ENCODE measurements at places on chromosomes 16 and 17. TPM values are rescaled to one million over a fixed set of nuclear protein-coding genes. Genes with fewer than 3 reads are reported as not detected.

DNA sequence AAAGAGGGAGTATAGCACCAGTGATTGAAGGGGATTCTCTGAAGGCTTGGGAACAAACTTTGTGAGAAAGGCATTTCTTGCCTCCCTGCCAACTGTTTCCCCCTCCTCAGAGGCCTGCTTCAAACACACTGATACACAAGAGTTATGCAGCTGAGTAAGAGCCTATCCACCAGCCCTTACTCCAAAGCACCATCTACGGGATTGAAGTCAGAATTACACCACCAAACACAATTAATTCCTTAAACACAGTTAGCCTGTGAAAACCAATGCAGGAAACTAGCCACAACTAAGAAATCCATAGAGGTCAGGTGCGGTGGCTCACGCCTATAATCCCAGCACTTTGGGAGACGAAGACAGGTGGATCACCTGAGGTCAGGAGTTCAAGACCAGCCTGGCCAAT, 138.3 kb downstream of the SHCBP1 start:
- DNase-seq, result no peak
- H3K4me1 ChIP-seq, result no peaks in the 10 kb centered on the region
- no peak overlapping the region for H3K4me3 ChIP-seq
- H3K27me3 ChIP-seq, result no peaks in the 10 kb centered on the region
- no peaks in the 10 kb centered on the region for H3K36me3 ChIP-seq

GRCh38 chr17:55237841-55238178, 26.9 kb upstream of the HLF start:
- no peaks in the 10 kb centered on the region for H3K4me1 ChIP-seq
- H3K27me3 ChIP-seq, result no peaks in the 10 kb centered on the region
- no peak overlapping the region for H3K27ac ChIP-seq
- H3K36me3 ChIP-seq, result no peaks in the 10 kb centered on the region
- H3K4me3 ChIP-seq, result peak overlapping the region; percentile 20
- no peak for DNase-seq

- H3K27ac ChIP-seq, result no peak overlapping the region
- H3K27me3 ChIP-seq, result no peaks in the 10 kb centered on the region
- H3K36me3 ChIP-seq, result no peaks in the 10 kb centered on the region
- H3K4me1 ChIP-seq, result no peaks in the 10 kb centered on the region
- DNase-seq, result no peak
Measured at GRCh38 chr17:63042256-63042812, 76.3 kb downstream of the TANC2 start.

Gene BHLHA9
- not detected for total RNA-seq

- no peak overlapping the region for H3K27ac ChIP-seq
- no peak overlapping the region for H3K4me3 ChIP-seq
- DNase-seq, result no peak
- H3K4me1 ChIP-seq, result no peaks in the 10 kb centered on the region
- H3K36me3 ChIP-seq, result no peaks in the 10 kb centered on the region
- no peaks in the 10 kb centered on the region for H3K27me3 ChIP-seq
Measured at GRCh38 chr16:72355561-72355960, 183.6 kb upstream of the PMFBP1 start.

- peaks cover 38% of the 10 kb centered on the region for H3K27me3 ChIP-seq
- H3K4me1 ChIP-seq, result no peaks in the 10 kb centered on the region
- H3K36me3 ChIP-seq, result no peaks in the 10 kb centered on the region
- DNase-seq, result no peak
Measured at GRCh38 chr16:86924537-86924936, 346.2 kb downstream of the FOXL1 start.

DNA sequence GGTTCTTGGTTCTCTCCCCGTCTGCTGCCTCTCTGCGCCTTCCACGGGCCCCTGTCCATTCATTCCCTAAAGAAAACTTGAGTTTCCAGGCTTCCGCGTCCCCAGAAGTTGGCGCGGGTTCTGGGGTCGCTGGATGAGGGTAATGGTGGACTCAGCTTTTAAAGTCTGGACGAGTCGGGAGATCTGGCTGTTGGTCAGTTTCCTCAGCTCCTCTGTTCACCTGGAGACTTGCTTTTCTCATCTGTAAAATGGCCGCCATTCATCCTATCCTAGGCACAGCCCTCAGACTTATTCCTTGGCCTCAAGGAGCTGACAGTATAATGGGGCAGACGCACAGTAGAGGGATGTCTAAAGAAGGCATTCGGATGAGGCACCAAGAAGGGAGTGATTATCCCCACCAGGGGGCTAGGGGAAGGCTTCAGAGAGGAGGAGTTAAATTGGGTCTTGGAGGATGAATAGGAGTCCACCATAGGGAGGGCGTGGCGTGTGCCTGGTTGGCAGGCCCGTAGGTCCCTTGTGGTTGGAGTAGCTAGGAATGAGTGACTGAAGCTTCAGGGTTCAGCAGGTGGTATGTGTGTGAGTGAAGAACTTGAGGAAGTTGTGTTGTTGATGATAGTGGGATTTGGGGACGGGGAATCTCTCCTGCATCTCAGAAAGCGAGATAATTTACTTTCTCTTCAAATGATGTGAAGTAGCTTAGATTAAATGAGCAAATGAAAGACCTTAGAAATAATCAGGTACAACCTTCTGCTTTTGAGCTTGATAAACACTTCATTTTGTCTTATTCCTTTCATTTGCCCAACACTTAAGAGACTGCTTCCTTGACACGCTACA, 652 bp downstream of the VPS35L start:
- no peaks in the 10 kb centered on the region for H3K36me3 ChIP-seq
- H3K27me3 ChIP-seq, result no peaks in the 10 kb centered on the region

Gene SEZ6
- total RNA-seq, result 0.11 TPM

Gene USP43
- not detected for total RNA-seq

- no peaks in the 10 kb centered on the region for H3K36me3 ChIP-seq
- H3K4me3 ChIP-seq, result no peak overlapping the region
- no peaks in the 10 kb centered on the region for H3K4me1 ChIP-seq
- no peak overlapping the region for H3K27ac ChIP-seq
- no peaks in the 10 kb centered on the region for H3K27me3 ChIP-seq
Measured at GRCh38 chr17:923633-924032, 55.9 kb downstream of the NXN start.

GRCh38 chr17:7790150-7790549, 43.9 kb upstream of the KDM6B start:
- H3K36me3 ChIP-seq, result no peaks in the 10 kb centered on the region
- H3K4me3 ChIP-seq, result no peak overlapping the region
- no peak overlapping the region for H3K27ac ChIP-seq
- no peaks in the 10 kb centered on the region for H3K4me1 ChIP-seq

GRCh38 chr16:19939553-19939952, 54.9 kb upstream of the GPRC5B start:
- no peaks in the 10 kb centered on the region for H3K36me3 ChIP-seq
- H3K4me3 ChIP-seq, result no peak overlapping the region
- no peak overlapping the region for H3K27ac ChIP-seq
- H3K27me3 ChIP-seq, result peaks cover 8% of the 10 kb centered on the region
- no peak for DNase-seq

Gene CD68
- 164 TPM for total RNA-seq

All from adrenal gland (tissue), 19 donors.